NCI-H510A (cell line): ENCODE measurements at places on chromosomes 6 and 20.

DNA sequence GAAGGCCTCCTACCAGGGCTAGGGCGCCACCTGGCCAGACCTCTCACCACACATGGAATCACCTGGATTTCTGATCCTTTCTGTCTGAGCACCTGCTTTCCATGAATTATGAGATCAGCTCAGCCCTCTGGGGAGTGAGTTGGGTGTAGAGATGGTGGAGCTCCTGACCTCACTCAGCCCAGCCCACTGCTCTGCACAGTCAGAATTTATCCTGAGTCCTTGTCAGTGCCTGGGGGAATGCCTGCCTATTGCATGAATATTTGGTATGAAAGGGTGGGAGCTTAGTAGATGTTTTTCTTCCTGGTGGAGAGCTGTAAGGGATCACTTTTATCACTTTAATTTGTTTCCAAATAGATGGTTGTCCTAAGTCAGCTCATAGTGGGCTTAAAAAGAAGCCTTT is 47.5 kb downstream of the DTD1 start:
- DNase-seq = no peak

DNA sequence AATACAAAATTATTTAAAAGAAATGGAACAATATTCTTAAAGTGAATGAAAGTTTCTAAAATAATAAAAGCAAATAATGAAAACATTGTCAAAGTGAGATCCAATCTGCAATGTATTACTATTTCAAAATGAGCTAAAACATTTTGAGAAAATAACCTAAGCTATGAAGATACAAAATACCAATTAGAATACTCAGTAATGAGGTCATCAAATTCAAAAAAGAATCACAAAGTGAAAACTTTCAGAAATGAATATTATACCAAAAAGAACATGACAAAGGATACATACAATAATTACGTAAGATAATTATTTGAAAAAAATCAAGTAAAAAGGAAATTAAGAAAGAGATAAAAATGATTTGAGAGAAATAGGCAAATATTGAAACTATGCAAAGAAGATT is 634.5 kb downstream of the EYS start:
- DNase-seq = no peak

GRCh38 chr20:37651932-37652331 is 41.9 kb upstream of the CTNNBL1 start:
- no peak for DNase-seq

DNA sequence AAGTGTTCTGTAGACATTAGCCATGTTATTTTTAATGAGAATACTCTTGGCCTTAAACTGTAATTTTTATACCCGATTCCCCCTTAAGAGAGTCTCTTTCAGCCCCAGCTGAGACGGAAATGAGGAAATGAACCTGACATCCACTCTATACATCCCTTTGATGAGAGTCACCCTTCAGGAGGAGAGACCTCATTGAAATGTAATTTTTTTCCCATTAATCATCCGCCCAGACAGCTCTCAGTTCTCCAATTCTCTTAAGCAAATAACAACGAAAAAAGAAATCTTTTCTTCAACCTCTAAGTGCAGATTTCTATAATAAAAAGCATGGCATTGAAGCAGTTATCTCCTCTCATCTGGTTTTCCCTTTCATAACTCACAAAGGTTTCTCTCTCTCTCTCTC is 243.8 kb upstream of the PMEPA1 start:
- no peak for DNase-seq

GRCh38 chr20:54293526-54293925 is 85.6 kb downstream of the PFDN4 start:
- no peak for DNase-seq

GRCh38 chr6:89503641-89504040 is 70.7 kb downstream of the ANKRD6 start:
- no peak for DNase-seq
